Activated T-cell treated with anti-CD3 and anti-CD28 coated beads, Interleukin-2, amount 50 U/mL, for 72 hours (primary cell): ENCODE measurements at places on chromosomes 12 and 14.

DNA sequence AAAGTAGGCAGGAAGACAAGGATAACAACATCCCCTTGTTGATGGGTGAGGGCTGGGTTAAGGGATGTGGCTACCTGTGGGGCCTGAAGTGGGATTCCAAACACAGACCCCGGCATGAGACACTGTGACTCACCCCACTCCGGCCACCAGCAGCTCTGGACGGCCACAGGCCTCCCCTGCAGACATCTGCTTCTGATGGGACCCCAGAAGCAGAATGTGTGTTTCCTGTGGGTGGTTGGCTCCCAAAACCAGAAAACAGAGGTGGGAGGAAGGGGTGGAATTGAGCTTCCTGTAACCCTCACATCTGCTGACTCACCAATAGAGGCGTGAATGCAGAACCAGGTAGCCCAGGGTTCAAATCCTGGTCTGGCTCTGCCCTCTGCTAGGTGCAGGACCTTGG is 216.6 kb upstream of the PWP1 start:
- no peaks in the 10 kb centered on the region for H3K36me3 ChIP-seq
- no peaks in the 10 kb centered on the region for H3K27me3 ChIP-seq
- DNase-seq: no peak
- peaks cover 37% of the 10 kb centered on the region for H3K4me1 ChIP-seq
- no peak overlapping the region for H3K4me3 ChIP-seq

DNA sequence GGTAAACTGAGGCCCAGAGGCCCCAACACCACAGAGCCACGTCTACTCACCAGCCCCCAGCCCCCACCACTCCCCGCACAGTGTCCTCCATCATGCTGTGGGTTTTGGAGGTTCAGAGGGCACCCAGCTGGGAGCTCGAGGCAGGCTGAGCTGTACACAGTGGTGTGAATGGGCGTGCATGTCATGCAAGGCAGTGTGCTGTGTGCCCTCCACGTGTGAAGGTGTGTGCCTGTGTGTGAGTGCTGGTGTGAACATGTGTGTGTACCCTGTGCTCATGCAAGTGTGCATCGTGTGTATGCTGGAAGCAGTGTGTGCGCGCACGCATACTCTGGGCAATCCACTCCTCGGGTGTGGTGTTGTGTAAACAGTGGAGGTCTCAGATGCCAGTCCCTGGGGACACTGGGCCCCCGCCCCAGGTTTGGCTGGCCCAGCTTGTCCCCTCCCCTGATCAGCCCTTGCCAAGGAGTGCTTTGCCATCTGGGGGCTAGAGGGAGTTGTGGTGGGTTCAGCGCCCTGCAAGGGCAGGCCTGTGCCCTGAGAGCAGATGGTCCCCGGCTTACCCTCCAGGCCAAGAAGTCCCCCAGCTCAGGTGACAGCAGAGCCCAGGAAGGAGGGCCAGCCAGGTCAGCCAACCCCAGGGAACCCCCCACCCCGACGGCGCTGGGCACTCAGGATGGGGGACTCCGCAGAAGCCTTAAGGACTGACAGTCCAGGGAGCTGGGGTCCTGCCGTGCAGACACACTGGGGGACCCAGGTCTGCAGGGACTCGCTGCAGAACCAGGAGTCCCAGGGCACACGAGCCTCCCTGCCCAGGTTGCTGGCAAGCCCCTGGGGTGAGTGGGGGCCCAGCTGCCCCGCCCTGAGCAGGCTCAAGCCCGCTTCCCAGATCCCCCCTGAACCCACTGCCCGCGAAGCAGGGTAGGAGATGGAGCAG is 23.8 kb upstream of the GPR132 start:
- peaks cover 20% of the 10 kb centered on the region for H3K4me1 ChIP-seq
- peak overlapping the region; percentile 75 for H3K4me3 ChIP-seq
- H3K27ac ChIP-seq: no peak overlapping the region
- H3K36me3 ChIP-seq: no peaks in the 10 kb centered on the region
- DNase-seq: no peak
- H3K27me3 ChIP-seq: peaks cover 8% of the 10 kb centered on the region

- H3K36me3 ChIP-seq: peaks cover 6% of the 10 kb centered on the region
- no peaks in the 10 kb centered on the region for H3K27me3 ChIP-seq
- peaks cover 11% of the 10 kb centered on the region for H3K4me1 ChIP-seq
- H3K4me3 ChIP-seq: no peak overlapping the region
Measured at GRCh38 chr12:54337280-54337842, 12.4 kb downstream of the COPZ1 start.

- H3K36me3 ChIP-seq: no peaks in the 10 kb centered on the region
- H3K4me1 ChIP-seq: no peaks in the 10 kb centered on the region
- H3K4me3 ChIP-seq: no peak overlapping the region
- H3K27me3 ChIP-seq: no peaks in the 10 kb centered on the region
Measured at GRCh38 chr12:70784042-70784668, 136.4 kb downstream of the PTPRR start.

DNA sequence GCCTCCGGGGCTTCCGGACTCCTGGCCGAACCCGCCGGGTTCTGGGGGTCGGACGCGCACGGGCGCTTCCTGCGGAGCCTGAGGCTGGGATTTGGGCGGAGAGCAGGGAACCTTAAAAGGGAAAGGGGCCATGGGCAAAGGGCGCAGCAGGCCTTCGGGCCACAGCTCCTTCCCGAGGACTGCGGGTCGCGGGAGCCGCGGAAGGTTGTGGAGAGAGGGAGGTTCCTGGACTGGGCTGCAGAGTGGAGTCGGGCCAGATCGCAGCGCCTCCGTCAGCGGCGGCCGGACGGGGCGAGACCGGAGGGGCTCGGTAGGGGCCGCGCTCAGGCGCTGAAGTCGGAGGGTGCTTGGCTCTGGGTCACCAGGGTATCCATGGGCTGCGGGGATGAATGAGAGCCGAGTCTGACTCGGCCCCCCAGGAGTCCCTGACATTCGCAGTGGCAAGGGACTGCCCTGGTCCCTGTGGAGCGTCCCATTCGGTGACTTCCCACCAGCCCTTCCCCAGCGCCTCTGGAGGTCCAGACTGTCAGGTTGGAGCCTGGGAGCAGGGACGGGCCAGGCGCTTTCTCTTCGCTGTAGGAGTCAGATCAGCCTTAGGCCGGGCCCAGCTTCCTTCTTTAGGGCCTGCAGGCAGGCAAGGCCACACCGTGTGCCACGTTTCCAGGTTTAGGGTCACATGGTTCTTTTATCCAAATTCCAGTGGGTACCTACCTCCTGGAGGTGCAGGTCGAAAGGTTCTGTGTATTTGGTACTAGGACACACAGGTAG is 938 bp upstream of the SLC25A29 start:
- DNase-seq: no peak
- no peaks in the 10 kb centered on the region for H3K36me3 ChIP-seq
- H3K4me1 ChIP-seq: peaks cover 8% of the 10 kb centered on the region
- H3K4me3 ChIP-seq: peak overlapping the region; percentile 82
- no peak overlapping the region for H3K27ac ChIP-seq

GRCh38 chr12:128951448-128951847 is 98.2 kb downstream of the GLT1D1 start:
- H3K4me1 ChIP-seq: no peaks in the 10 kb centered on the region
- no peak overlapping the region for H3K4me3 ChIP-seq
- no peaks in the 10 kb centered on the region for H3K27me3 ChIP-seq
- H3K36me3 ChIP-seq: no peaks in the 10 kb centered on the region
- no peak overlapping the region for H3K27ac ChIP-seq

GRCh38 chr12:96578526-96579125 is 89.2 kb downstream of the CFAP54 start:
- H3K4me3 ChIP-seq: no peak overlapping the region
- peaks cover 13% of the 10 kb centered on the region for H3K4me1 ChIP-seq
- DNase-seq: peak; percentile 6
- H3K36me3 ChIP-seq: no peaks in the 10 kb centered on the region
- peak overlapping the region; percentile 50 for H3K27ac ChIP-seq

- no peaks in the 10 kb centered on the region for H3K27me3 ChIP-seq
- no peak overlapping the region for H3K27ac ChIP-seq
- no peak overlapping the region for H3K4me3 ChIP-seq
- no peak for DNase-seq
Measured at GRCh38 chr12:85423947-85424346, 143.9 kb downstream of the ALX1 start.

GRCh38 chr14:61034416-61035120 is 53.5 kb downstream of the SLC38A6 start:
- no peak overlapping the region for H3K4me3 ChIP-seq
- DNase-seq: peak; percentile 2
- H3K27me3 ChIP-seq: no peaks in the 10 kb centered on the region
- peak overlapping the region; percentile 32 for H3K27ac ChIP-seq
- no peaks in the 10 kb centered on the region for H3K36me3 ChIP-seq

GRCh38 chr12:96397756-96398423 is 2.3 kb downstream of the CDK17 start:
- peaks cover 48% of the 10 kb centered on the region for H3K4me1 ChIP-seq

DNA sequence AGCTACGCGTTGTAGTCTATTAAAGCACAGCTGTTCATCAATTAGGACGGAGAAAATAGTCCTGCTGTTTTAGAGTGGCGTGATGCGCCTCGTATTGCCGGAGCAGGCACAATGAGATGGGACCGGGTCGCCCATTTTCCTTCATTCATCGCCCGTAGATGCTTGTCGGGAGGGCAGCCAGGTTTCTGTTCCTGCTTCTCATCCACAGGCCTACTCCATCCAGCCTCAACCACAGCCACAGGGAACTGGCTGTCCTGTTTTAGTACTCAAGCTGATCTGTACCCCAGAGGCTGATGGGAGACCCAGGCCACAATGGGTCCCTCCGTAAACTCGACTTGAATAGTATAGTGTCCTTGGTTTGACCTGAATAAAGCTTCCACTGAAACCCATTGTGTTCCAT is 264.0 kb downstream of the VRK1 start:
- no peaks in the 10 kb centered on the region for H3K27me3 ChIP-seq
- no peak overlapping the region for H3K4me3 ChIP-seq
- H3K4me1 ChIP-seq: peaks cover 7% of the 10 kb centered on the region
- H3K36me3 ChIP-seq: no peaks in the 10 kb centered on the region
- no peak overlapping the region for H3K27ac ChIP-seq

DNA sequence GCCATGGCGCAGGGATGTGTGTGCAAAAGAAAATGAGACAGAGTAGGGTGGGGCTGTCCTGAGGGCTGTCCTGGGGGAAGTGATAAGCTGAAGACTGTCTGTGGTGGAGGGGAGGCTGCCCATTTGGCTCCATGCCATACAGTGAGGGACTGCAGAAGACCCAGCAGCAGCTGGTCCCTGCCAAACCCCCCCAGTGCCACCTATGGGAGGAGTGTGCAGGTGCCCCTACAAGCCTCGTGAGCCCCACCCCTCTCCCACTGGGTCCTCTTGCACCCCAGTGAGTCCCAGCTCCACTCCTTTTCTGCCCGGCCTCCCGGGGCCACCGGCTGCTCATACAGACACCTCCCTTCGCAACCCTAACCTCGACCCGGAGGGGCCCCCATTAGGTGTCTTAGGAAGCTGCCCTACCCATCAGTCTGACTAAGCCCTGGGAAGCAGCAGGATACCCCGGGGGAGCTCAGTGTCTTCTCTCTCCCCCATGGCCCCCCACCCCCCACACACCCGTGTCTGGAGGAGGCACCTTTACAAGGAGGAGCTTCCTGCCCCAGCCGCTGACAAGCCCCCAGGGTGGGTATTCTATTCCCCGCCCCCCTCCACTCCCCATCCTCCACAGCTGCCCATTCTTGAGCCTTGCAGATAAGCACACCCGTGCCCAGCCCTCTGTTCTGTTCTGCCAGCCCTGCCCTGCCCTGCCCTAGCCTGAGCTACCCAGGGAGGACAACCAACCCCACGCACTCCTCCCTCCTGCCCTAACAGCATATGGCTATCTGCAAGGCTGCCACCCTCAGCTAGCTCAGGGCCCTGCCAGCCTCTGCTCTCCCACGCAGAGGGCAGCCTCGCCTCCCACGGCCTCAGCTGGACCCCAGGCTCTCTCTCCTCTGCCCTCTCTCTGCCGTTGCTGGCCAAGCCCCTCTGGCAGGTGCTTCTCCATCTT is 41.9 kb downstream of the SLC6A12 start:
- peaks cover 6% of the 10 kb centered on the region for H3K27me3 ChIP-seq
- DNase-seq: no peak
- peaks cover 6% of the 10 kb centered on the region for H3K4me1 ChIP-seq
- no peak overlapping the region for H3K27ac ChIP-seq
- H3K36me3 ChIP-seq: no peaks in the 10 kb centered on the region

GRCh38 chr12:92615703-92616102 is 87.1 kb upstream of the PLEKHG7 start:
- H3K4me1 ChIP-seq: peaks cover 16% of the 10 kb centered on the region
- no peaks in the 10 kb centered on the region for H3K36me3 ChIP-seq
- no peak overlapping the region for H3K4me3 ChIP-seq

GRCh38 chr14:101557811-101558738 is 3.2 kb upstream of the DIO3 start:
- DNase-seq: no peak
- H3K4me3 ChIP-seq: no peak overlapping the region
- peaks cover 6% of the 10 kb centered on the region for H3K36me3 ChIP-seq
- no peak overlapping the region for H3K27ac ChIP-seq
- peaks cover 3% of the 10 kb centered on the region for H3K4me1 ChIP-seq

DNA sequence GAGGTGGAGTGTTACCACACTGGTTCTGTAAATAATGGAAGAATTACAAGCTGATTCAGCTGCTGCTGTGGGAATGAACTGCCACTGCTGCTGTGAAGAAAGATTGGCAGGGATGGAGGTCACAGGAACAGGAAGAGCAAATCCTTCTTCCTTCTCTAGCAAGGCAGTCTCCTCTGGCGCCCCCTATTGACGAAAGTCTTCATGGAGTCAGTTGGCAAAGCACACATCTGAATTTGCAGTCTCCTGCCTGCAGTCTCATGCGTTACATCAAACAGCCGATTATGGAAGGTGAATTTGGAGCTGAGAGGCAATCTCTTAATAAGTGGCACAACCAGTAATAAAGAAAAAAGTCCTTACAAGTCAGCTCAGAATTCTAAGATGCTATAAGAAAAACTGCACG is 106.0 kb upstream of the TMTC1 start:
- H3K4me3 ChIP-seq: no peak overlapping the region
- no peaks in the 10 kb centered on the region for H3K27me3 ChIP-seq
- no peaks in the 10 kb centered on the region for H3K36me3 ChIP-seq

GRCh38 chr14:23228812-23229211 is 8.9 kb upstream of the RNF212B start:
- H3K27ac ChIP-seq: no peak overlapping the region
- no peaks in the 10 kb centered on the region for H3K4me1 ChIP-seq
- DNase-seq: no peak
- no peak overlapping the region for H3K4me3 ChIP-seq
- peaks cover 13% of the 10 kb centered on the region for H3K27me3 ChIP-seq

DNA sequence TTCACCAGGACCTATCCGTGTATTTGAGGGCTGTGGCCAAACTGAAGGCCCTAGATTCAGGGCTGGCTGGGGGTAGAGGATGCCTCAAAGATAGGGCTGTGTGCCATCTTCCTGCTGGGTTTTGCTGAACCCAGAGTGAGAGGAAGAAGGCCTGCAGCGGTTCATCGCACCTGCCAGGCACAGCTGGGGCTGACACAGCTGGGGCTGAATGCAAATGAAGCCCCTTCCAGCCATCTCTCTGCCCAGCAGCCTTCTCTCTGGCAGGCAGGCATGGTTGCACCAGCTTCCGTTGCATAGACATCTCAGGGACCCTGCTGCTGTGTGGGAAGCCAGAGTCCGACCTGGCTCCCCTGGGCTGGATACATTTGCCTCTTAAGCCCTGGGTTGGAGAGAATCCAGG is 152.4 kb downstream of the TSPAN9 start:
- no peaks in the 10 kb centered on the region for H3K36me3 ChIP-seq
- H3K27me3 ChIP-seq: peaks cover 6% of the 10 kb centered on the region
- DNase-seq: no peak
- no peak overlapping the region for H3K4me3 ChIP-seq
- no peak overlapping the region for H3K27ac ChIP-seq

GRCh38 chr14:21382886-21383847 is 652 bp downstream of the SUPT16H start:
- peak; percentile 64 for DNase-seq
- peaks cover 45% of the 10 kb centered on the region for H3K4me1 ChIP-seq
- peaks cover 12% of the 10 kb centered on the region for H3K36me3 ChIP-seq
- H3K27me3 ChIP-seq: no peaks in the 10 kb centered on the region
- H3K27ac ChIP-seq: peak overlapping the region; percentile 99

- no peak overlapping the region for H3K4me3 ChIP-seq
- no peaks in the 10 kb centered on the region for H3K36me3 ChIP-seq
- DNase-seq: no peak
- H3K27ac ChIP-seq: no peak overlapping the region
- peaks cover 10% of the 10 kb centered on the region for H3K27me3 ChIP-seq
Measured at GRCh38 chr12:115583591-115583990, 693.9 kb downstream of the MED13L start.
